ENCODE measurements at places on chromosomes 3 and 15.
A peak's percentile ranks its signal among the peaks of the same experiment; 100 is the strongest.

DNA sequence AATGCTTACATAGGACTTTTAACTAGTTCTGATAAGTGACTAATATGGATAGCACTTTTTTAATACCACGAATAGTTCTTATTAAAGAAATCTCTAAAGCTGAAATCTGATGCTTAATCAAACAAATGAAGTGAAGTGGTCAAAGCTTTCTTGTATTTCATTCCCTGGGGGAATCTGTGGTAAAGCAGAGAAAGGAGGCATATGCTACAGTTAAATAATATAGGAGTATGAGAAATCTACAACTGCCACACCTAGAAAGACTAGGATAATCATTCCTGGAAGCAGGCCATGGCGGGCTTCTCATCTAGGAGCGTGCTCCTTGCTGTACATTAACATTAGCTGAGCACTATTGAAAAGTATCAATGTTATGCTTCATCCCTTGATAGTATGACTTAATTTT is 835.7 kb downstream of the OTOL1 start:
- DNase-seq, result no peak

- DNase-seq, result no peak
These were observed 18.1 kb downstream of the MB21D2 start for GRCh38 chr3:192899540-192899982.

- no peak for DNase-seq
These were observed 210.7 kb downstream of the PDCD6IP start for GRCh38 chr3:34008836-34009809.

DNA sequence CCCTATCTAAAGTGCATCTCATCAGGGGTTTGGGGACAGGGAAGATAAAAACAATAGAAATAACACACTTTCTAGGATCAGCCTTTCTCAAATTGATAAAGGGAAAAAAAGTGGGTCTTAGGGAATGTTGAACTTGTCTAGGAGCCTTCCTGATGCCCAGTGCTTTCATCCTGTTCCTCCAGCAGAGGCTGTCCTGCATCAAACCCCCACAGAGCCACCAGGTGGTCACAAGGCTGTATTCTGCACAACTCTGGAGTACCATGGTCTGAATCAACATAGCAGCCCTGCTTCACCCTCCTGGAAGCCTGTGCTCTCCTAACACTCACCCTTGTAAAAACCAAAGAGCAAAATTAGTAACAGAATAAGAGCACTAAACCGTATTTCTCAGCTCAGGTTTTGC is 118.5 kb upstream of the SLC25A36 start:
- no peak for DNase-seq

- no peak for DNase-seq
These were observed 132.1 kb upstream of the WNT5A start for GRCh38 chr3:55619046-55619808.

- DNase-seq, result no peak
These were observed 76.8 kb downstream of the VGLL4 start for GRCh38 chr3:11566916-11567315.

GRCh38 chr15:76996526-76997401 is 1.8 kb downstream of the PSTPIP1 start:
- peak; percentile 73 for DNase-seq

DNA sequence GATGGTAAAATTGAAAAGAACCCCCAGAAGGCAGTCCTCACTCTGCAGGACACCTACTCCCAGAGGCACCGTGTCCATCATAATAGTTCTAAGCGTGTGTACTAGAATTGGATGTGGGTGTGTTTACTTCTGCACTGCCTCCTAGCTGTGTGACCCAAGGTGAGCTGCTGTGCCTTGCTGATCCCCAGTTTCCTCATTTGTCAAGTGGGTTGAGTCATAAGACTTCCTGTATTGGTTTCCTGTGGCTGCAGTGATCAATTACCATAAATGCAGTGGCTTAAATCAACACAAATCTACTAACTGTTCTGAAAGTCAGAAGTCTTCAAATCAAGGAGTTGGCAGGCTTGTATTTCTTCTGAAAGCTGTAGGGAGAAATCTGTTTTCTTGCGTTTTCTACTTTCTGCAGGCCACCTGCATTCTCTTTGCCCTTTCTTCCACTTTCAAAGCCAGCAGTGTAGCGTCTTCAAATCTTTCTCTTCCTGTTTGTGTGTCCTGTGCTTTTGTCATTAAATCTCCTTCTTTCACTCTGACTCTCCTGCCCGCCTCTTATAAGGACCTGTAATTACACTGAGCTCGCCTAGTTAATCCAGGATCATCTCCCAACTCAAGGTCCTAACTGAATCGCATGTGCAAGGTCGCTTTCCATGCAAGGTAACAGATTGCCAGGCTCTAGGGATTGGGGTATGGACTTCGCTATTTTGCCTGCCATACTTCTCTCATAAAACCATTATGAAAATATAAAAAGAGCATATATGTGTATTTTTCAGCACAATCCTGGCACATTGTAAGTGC is 59.0 kb downstream of the RORA start:
- DNase-seq, result peak; percentile 76

DNA sequence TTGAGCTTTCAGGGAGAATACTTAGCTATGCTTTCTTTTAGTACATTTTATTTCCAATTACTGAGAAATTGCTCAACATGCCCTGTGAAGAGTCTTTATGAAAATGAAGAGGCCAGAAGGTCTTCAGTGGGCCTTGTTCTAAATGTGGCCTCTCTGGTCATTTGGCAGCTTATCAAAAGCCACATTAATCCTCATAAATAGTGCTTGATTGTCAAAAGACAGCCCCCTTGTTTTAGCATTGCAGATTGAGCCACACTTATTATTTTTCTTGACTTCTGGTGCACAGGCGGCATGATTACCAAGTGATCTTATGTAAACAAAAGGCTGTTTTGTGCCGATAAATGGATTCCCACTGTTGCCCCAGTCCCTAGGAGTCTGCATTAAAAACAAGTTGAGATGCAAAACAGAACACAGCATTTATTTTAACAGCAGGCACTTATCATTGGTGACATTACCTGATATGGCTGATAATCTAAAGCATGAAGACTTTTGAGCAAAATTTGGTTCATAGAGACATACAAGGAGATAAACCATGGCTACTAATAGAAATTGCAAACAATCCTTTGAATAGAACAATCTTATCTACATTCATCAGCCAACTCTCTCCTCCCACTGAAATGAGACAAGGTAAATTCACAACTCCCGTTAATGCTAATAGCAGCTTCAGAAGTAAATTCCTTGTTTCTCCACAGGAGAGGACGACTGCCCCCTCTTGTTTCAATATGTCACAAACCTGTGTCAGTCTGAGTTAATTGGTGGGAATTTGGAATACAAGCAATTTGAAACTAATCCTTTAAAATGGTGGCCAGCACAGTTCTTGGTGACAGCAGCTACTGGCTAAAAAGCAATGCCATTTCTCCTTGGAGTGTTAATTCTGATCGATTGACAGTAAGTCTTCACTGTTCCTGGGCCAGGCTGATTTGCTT is 194.3 kb downstream of the NSUN3 start:
- no peak for DNase-seq

- DNase-seq, result no peak
These were observed 13.8 kb downstream of the MEIS2 start for GRCh38 chr15:37086521-37086920.

DNA sequence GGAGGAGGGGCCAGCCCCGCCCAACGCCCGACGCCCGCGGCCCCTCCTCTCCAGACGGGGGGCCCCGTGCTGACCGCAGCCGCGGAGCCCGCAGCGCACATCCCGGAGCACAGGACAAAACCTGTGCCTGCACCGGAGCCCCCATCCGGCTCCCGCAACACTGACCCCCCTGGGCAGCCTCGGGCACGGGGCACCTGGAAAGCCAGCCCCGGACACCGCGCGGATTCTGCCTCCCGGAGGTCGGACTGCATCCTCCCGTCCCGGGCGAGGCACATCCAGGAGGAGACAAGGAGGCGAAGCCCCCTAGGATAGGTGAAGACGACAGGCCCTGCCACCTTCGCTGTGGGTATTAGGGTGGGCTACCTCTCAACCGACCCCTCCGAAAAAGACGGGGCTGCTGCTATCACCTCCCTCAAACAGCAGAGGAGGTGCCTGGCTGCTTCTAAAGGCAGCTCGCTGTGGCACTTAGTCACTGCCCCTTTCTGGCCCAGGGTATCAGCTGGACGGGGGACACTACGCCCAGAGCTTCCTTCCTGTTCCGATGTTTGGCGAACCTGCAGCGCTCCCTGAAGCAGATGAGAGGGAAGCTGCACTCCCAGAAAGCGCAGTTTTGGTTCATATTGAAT is 10.6 kb downstream of the XXYLT1 start:
- peak; percentile 59 for DNase-seq

GRCh38 chr3:31402117-31402516 is 130.6 kb upstream of the STT3B start:
- no peak for DNase-seq

- peak; percentile 77 for DNase-seq
These were observed at the start of gene TMEM158 for GRCh38 chr3:45226206-45226915. Gene TMEM158, minus strand, starts transcription at chr3:45226287. Its CDS starts 260 bp downstream, at chr3:45226027.

DNA sequence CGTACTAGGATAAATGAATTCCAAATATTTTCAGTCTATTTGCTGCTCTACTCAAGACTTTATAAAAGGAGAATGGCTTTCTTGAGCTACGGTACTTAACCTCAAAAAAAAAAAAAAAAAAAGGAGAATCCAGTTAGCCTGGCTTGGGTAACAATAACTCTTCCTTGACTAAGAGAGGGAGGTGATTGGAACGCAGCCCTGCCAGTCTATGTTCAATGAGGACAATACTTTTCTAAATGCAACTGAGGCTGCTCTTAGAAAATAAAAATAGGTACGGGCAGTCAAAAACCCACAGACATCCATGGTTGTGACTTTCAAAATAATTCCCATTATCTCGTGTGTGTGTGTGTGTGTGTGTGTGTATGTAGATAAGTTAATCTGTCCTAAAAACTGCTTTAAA is 661.7 kb upstream of the NAALADL2 start:
- no peak for DNase-seq

- no peak for DNase-seq
These were observed 35.9 kb downstream of the CCK start for GRCh38 chr3:42229942-42230688.

GRCh38 chr15:75702436-75702835 is 10.2 kb downstream of the CSPG4 start:
- DNase-seq, result no peak

DNA sequence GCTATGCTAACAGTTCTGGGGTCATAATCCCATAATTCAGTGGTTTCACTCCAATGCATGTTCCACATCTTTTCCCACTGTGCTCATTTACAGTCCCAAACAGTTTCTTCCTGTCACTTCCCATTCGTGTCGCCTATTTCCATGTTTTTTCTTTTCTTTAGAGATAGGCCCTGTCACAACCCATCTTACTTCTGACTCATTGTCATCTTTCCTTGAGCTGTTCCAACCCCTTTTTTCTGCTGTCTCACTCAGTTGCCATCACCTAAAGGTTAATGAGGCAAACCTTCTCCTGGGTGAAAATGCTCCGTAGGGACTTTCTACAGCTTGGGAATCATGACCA is 814.5 kb downstream of the VGLL3 start:
- no peak for DNase-seq

GRCh38 chr3:172808969-172809546 is 58.5 kb downstream of the ECT2 start:
- DNase-seq, result no peak

DNA sequence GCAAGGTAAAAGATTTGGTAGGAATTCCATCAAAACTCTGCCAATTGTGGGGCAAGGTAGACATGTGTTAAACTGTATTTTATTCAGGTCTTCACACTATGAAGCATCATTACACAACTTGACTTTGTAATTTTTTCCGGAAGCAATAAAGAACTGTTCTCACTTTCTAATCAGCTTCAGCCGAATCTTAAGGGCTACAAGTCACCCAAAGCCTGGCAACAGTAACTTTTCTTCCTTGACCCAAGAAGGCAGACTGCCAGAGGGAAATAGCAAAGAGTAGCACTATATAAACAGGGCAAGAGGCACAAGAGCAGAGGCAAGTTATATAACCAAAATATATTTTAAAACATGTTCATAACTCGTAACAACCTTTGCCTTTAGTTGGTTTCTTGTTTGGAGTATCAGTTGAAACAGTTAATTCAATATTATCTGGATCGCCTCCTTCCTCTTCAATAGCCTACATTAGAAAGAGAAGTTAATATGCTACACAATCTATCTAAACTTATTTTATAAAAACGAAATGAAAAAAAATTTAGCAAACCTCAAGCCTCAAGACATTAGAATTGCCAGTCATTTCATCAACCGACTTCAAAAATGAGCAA is 1.4 kb downstream of the SLTM start:
- DNase-seq, result no peak

DNA sequence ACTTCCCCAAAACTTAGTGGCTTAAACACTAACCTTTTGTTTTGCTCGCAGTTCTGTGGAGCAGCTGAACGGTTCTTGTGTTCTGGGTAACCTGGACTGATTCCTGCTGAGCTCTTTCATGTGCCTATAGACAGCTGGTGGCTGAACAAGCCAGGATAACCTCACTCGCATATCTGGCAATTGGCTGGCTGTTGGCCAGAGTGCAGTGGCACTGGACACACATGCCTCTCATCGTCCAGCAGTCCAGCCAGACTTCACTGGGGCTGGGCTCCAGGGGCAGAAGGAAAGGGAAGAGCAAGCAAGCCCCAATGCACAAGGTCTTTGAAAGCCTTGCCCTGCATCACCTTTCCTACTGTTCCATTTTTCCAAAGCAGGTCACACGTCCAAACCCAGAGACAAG is 53.6 kb upstream of the GATA2 start:
- DNase-seq, result peak; percentile 33

DNA sequence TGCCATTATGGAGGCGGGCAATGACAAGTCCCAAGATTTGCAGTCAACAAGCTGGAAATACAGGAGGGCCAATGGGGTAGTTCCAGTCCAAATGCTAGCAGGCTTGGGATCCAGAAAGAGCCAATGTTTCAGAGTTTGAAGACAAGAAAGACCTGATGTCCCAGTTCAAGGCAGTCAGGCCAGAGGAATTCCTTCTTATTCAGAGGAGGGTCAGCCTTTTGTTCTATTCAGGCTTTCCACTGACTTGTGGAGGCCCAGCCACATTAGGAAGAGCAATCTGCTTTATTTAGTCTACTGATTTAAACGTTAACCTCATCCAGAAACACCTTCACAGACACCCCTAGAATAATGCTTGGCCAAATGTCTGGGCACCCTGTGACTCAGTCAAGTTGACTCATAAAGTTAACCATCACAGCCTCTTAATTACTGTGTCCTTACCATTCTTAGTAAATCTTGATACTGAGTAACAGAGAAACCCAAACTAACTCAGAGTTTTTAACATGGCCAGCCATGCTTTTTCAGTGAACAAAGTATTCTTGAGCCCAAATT is 50.9 kb upstream of the NPHP3 start:
- no peak for DNase-seq

DNA sequence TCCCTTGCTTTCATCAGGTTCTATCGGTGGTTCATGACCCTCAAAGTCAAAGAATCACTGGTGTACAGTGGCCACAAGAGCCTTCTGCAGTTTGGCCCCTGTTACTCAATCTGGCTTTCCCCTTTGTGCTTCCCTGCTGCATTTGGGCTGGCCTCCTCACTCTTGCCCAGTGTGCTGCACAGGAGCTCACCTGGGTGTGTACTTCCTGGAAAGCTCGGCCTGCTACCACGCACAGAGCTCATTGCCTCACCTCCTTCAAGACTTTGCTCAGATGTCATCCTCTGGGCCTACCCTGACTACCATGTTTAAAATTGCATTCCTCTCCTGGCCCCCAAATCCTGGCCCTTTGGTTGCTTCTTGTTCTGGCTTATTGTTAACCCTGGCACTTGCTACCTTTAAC is 90.9 kb downstream of the MITF start:
- no peak for DNase-seq

Data from activated CD8-positive, alpha-beta memory T cell treated with anti-CD3 and anti-CD28 coated beads, Interleukin-2, amount 10 ng/mL, durations not matched to agents 7 days and 5 days (primary cell).